ENCODE measurements at places on chromosomes 2 and 18.

- DNase-seq: peak; percentile 26
Measured at GRCh38 chr18:35455926-35456763, 41.6 kb downstream of the INO80C start.

GRCh38 chr18:13540477-13541182 is 185.7 kb downstream of the FAM210A start:
- no peak for DNase-seq

DNA sequence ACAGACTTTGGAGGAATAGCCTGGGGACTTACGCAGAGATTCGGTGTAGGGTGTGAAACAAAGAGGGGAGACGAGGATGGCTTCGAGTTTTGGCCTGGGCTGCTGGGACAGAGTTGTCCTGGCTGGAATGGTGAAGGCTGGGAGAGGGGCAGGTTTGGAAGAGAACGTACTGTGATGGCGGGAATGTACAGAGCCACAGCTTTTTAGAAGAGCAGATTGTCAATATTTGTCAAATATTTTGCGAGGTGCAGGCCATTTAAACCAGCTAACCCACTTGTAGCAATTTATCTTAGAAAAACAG is 14.4 kb upstream of the ITM2C start:
- no peak for DNase-seq

DNA sequence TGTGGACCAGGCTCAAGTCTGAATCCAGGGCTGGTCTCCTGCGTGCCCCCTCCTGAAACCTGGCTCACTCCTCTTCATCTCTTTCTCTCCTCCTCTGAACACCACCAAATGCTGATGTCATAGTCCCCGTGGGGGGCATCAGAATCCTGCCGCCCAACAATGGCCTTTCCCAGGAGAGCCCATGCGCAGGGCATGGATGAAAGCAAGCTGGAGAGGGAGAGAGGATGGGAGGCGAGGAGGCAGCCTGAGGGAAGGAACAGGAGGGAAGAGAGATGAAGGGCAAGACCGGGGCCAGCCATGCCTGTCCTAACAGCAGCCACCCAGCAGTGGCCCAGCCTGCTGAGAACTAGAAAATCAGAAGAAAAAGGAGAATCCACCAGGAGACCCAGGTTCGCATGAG is 22.3 kb upstream of the LPIN1 start:
- DNase-seq: no peak

DNA sequence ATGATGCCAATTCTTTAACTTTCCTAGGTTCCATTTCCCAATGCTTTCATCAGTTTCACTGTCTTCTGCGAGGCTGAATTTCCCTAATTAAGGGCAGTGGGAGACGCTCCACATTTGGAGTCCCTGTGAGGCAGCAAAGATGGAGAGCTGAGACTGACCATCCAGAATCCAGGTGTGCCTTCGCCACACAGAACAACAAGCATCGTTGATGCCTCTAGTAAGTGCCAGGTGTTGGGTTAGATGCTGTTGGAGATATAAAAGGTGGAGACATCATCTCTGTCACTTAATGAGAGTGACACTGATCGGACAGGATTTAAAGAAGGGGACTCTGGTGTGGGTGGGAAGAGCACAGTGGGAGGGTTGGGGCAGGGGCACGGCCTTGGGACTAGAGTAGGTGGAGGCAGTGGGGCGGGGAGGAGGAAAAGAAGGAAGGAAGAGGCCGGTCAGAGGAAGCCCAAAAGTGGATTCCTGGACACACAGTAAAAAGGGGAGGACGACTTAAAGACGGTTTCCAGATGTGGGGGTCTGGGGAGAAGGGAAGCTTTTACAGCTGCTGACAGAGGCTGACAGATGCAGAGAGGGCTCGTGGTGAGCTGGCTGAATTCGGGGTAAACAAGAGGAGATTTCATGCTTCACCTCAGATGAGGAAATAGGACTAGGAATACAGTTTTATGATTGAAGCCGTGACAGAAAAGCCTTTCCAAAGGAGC is 113.0 kb downstream of the BCL2 start:
- DNase-seq: no peak

GRCh38 chr2:7043690-7044089 is 126.5 kb downstream of the RNF144A start:
- DNase-seq: peak; percentile 24

- DNase-seq: no peak
Measured at GRCh38 chr2:232653441-232653840, 20.0 kb downstream of the EFHD1 start.

- DNase-seq: no peak
Measured at GRCh38 chr2:109109342-109109741, 19.7 kb upstream of the SH3RF3 start.

GRCh38 chr2:128735296-128735960 is 416.8 kb upstream of the HS6ST1 start:
- DNase-seq: no peak

DNA sequence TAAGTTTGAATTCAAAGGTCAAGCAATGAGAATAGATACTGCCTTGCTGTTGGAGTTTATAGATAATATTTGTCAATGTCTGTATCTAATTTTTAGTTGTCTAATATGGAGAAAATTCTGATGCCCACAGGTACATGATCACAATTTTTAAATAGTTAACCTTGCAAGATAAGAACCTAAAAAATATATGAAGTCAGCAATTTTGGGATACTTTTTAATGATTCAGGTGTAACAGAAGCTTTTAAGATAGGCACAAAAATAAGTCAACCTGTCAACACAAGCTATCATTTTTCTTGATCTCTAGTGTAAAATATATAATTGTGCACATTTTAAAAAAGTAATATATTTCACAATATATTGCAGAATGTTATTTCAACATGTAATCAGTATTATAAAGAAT is 92.5 kb upstream of the IL1R2 start:
- no peak for DNase-seq

DNA sequence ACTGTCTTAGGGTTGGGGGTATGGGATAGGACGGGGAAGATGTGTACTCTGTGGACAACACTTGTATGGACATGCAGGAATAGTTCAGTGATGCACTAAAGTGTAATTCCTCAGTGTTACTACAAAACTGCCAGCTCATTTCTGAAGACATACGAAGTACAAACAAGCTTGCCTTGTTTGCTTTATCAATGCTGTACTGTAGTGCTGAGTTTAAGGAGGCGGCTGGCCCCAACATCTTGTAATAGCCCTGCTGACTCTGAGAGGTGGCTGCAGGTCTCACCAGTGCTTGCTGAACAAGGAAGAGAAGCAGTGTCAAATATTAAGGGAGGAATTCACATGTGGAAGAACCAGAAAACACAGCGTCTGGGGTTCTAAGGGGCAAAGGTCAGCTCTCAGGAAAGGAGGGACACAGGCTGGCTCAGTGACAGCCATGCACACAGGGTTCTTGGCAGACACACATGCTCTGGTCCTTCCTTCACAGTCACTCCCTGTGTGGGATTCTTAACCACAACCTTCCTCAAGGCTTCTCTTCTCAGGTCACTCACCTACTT is 39.8 kb upstream of the EVA1A start:
- no peak for DNase-seq

DNA sequence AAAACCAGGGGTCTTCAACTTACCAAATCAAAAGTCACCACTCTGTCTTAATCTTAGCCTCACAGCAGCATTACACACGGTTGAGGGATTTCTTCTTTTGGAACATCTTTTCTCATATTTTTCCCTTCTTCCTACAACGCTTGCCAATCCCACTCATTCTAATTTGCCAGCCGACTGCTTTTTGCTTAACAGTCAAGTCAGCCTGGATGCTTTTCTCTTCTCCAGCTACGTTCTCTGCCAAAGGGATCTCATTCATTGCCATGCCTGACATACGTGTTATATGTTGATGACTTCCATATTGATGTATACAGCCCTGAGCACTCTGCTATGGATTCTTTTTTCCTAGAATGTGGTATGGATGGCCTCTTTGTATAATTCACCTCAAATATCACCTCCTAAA is 37.3 kb downstream of the CDH19 start:
- no peak for DNase-seq

GRCh38 chr2:86011449-86011941 is 94.2 kb downstream of the POLR1A start:
- DNase-seq: no peak

GRCh38 chr2:24104906-24105305 is 18.2 kb downstream of the PFN4 start:
- no peak for DNase-seq

GRCh38 chr2:107337209-107337898 is 451.4 kb upstream of the ST6GAL2 start:
- peak; percentile 64 for DNase-seq

GRCh38 chr2:191917430-191917881 is 70.6 kb upstream of the CAVIN2 start:
- peak; percentile 93 for DNase-seq

Measured in amniotic epithelial cell (primary cell).